ENCODE measurements at places on chromosomes 1 and 21.

GRCh38 chr1:27603309-27603680 lies 649 bp downstream of the AHDC1 start:
- DNase-seq, result no peak

GRCh38 chr1:9075022-9075421 lies 5.6 kb upstream of the SLC2A5 start:
- no peak for DNase-seq

DNA sequence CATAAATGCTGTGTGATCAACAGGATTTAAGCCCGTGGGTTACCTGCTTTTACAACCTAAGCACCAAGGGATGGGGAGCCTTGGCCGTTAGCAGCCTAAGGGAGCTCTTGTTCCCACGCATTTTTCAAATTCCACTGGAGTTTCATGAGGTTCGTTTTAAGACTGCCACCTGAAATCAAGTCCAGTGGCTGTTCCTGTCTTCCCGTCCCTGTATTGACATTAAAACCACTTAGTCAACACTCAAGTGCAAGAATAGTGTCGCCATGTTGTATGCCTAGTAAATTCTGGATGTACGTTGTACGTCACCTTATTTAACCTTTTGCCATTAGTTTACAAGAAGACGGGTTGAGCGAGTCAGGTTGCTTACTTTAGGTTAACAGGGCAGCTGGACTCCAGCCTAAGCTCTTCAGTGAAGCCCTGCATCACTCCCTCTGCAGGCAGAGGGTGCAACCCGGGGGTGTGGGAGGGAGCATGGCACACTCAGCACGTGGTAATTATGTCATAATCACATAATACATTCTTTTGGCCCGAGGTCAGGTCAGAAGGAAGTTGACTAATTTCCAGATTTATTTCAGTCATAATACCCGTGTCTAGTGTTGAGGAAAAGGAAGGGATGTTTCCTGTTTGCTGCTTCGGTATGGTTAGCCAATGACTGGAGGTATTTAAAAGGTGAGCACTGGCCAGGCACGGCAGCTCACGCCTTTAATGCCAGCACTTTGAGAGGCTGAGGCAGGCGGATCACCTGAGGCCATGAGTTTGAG lies 42.5 kb downstream of the CNST start:
- DNase-seq, result peak; percentile 66

GRCh38 chr1:158999316-159000069 lies 10.2 kb upstream of the IFI16 start:
- peak; percentile 79 for DNase-seq

DNA sequence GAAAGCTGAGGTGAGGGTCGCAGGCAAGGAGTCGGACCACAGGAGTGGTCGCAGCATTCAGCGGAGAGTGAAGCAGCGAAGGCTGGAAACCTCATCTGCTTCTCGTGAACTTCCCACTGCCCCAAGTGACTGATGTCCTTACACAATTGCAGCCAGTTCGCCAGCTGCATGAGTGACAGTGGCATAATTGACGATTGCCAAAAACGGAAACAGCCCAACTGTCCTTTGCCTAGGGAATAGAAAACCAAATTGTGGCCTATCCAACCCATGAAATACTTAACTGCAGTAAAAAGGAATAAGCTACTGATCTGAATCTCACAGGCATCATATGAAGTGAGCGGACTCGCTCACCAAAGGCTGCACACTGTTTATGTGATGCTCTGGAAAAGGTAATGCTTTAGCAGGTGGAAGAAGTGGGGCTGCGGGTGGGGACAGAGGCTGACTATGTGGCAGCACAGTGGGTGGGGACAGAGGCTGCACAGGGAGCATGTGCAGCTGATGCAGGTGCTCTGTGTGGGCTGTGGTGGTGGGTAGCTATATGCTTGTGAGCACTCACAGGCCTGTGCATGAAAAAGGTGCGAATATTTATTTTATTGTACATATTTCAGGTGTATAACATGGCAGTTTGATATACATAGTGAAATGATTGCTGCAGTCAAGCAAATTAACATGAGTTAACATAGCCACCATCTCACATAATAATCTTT lies 4.2 kb upstream of the NLRP3 start:
- no peak for DNase-seq

GRCh38 chr1:38728585-38728908 lies 131.0 kb downstream of the RRAGC start:
- no peak for DNase-seq

GRCh38 chr1:188466539-188466938 lies 1637.8 kb downstream of the PLA2G4A start:
- no peak for DNase-seq

GRCh38 chr1:54335011-54335754 lies 71.0 kb downstream of the SSBP3 start:
- DNase-seq, result peak; percentile 37
